ENCODE measurements at places on chromosomes 2 and 18. TPM values are rescaled to one million over a fixed set of nuclear protein-coding genes. Genes with fewer than 3 reads are reported as not detected.

The UGT1A3 gene
- total RNA-seq = not detected

The ACTG2 gene
- total RNA-seq = 0.12 TPM

GRCh38 chr2:67135208-67135607, 261.9 kb upstream of the ETAA1 start:
- no peaks in the 10 kb centered on the region for H3K4me1 ChIP-seq
- no peak for DNase-seq
- no peaks in the 10 kb centered on the region for H3K27me3 ChIP-seq

DNA sequence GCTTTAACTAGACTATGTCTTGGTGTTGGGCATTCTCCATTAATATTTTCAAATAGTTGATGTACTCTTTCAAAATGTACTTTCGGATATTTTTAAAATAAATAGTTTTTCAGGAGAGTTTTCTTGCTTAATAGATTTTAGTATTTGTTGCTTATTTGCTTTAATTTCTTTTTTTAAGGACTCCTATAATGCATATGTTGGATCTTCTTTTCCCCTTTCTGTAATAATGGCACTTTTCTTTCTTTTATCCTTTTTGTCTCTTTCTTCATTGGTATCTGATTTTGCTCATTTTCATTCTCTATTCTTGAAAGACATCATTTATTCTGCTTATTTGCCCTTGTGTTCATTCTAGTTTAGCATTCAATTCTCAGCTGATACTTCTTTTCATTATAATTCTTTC, 791.6 kb downstream of the GALR1 start:
- H3K27me3 ChIP-seq = no peaks in the 10 kb centered on the region
- no peak overlapping the region for H3K27ac ChIP-seq
- peaks cover 2% of the 10 kb centered on the region for H3K36me3 ChIP-seq
- DNase-seq = no peak
- no peaks in the 10 kb centered on the region for H3K4me1 ChIP-seq

- H3K4me1 ChIP-seq = peaks cover 9% of the 10 kb centered on the region
- H3K27me3 ChIP-seq = no peaks in the 10 kb centered on the region
- H3K27ac ChIP-seq = no peak overlapping the region
- H3K4me3 ChIP-seq = no peak overlapping the region
- H3K36me3 ChIP-seq = no peaks in the 10 kb centered on the region
Measured at GRCh38 chr18:31983976-31984375, 34.6 kb upstream of the RNF125 start.

GRCh38 chr2:175500255-175500654, 318.7 kb upstream of the ATP5MC3 start:
- peaks cover 16% of the 10 kb centered on the region for H3K27me3 ChIP-seq
- no peak overlapping the region for H3K27ac ChIP-seq
- H3K4me1 ChIP-seq = no peaks in the 10 kb centered on the region
- no peak for DNase-seq

DNA sequence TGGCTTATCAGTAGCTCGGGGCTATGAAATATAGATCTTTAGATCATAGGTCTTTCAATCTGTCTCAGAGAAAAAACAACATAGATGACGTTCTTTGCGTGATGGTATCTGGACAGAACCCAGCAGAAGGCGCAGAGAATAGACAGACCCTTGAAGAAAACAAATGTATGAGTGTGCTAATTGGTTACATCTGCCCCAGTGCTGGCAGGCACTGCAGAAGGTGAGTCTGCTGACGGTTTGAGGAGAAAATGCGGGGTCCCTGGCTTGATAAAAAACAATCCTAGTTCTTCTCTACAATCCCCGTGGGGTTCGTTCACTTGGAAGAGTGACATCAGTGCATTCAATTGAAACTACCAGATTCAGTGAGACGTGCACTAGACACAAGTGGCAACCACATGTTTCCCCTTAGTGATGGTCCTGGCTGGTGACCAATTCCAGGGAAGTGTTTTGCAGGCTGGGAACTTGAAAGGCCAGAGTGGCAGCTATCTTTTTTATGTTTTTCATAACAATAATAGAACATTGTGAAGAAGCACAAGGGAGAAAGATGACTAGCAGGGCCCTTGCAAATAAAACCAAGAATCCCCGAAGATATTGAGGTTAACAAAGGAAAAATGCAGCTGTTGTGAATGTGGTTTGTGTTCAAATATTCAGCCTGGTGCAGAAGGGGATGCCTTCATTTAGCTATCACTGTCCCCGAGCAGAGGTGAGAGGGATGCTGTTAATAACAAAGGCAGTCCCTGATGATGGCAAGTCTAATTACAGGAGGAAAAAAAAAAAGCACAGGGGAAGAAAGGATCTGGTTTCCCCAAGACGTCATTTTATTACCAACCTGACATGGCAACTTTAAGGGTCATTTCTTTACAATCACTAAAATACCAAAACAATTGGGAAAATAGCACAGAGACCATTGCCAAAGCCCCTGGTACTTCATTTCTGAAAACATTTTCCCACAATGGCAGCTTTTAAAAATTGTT, 337.6 kb upstream of the FIGN start:
- no peaks in the 10 kb centered on the region for H3K4me1 ChIP-seq
- DNase-seq = no peak
- H3K4me3 ChIP-seq = no peak overlapping the region
- H3K27ac ChIP-seq = no peak overlapping the region
- H3K36me3 ChIP-seq = no peaks in the 10 kb centered on the region
- no peaks in the 10 kb centered on the region for H3K27me3 ChIP-seq

Measured in activated naive CD8-positive, alpha-beta T cell treated with anti-CD3 and anti-CD28 coated beads for 36 hours (primary cell).